ENCODE measurements at places on chromosomes 7 and 10. TPM values are rescaled to one million over a fixed set of nuclear protein-coding genes. Genes with fewer than 3 reads are reported as not detected.

- no peaks in the 10 kb centered on the region for H3K4me1 ChIP-seq
- no peak overlapping the region for H3K27ac ChIP-seq
- DNase-seq: no peak
- H3K36me3 ChIP-seq: no peaks in the 10 kb centered on the region
- H3K4me3 ChIP-seq: no peak overlapping the region
These were observed 449.9 kb upstream of the ANKRD30A start for GRCh38 chr10:36675458-36675880.

GRCh38 chr7:32658467-32658869 lies 163.2 kb downstream of the AVL9 start:
- no peaks in the 10 kb centered on the region for H3K4me1 ChIP-seq
- H3K27ac ChIP-seq: no peak overlapping the region
- no peaks in the 10 kb centered on the region for H3K36me3 ChIP-seq
- no peak for DNase-seq

DNA sequence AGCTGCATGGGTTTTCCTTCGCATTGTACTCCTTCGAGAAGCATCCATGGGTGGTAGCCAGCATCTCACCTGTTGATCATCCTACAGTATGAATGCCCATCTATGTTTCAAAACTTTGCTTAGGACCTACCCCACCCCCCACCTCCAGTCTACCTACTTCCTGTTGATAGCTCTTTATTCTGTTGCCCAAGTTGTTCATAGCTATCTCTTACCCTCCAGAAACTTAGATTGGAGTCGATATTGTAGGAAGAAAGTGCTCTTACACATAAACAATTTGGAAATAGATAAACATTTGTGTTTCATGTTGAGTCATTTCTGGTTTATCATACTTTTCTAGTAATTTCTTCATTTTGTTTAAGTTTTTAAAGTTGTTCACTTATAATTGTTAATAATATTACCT lies 90.1 kb downstream of the FAS start:
- no peaks in the 10 kb centered on the region for H3K27me3 ChIP-seq
- peaks cover 34% of the 10 kb centered on the region for H3K4me1 ChIP-seq
- H3K4me3 ChIP-seq: no peak overlapping the region
- DNase-seq: no peak
- H3K36me3 ChIP-seq: no peaks in the 10 kb centered on the region

GRCh38 chr7:148753224-148753623 lies 54.5 kb downstream of the CUL1 start:
- peaks cover 43% of the 10 kb centered on the region for H3K36me3 ChIP-seq
- H3K27me3 ChIP-seq: no peaks in the 10 kb centered on the region
- no peak overlapping the region for H3K27ac ChIP-seq
- H3K4me1 ChIP-seq: peaks cover 10% of the 10 kb centered on the region
- no peak for DNase-seq
- no peak overlapping the region for H3K4me3 ChIP-seq

DNA sequence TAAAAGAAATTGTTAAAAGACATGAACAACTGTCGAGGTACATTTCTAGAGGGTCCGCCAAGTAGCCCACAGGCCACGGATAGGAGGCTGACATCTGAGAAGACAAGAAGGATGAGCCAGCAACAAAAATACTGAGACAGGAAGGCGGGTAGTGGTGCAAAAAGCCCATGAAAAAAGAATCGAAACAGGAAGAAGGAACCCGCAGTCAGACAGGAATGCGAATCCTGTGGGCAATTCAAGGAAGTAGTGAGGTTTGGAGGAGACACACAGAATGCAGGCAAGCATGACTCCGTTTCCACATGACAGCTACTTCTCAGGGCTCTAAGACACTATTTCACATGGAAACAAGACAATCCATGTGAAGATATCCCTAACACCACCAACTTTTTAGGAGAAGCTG lies 125.2 kb downstream of the DOCK4 start:
- H3K4me1 ChIP-seq: peaks cover 16% of the 10 kb centered on the region
- no peak for DNase-seq
- H3K27ac ChIP-seq: no peak overlapping the region
- no peak overlapping the region for H3K4me3 ChIP-seq
- H3K27me3 ChIP-seq: peaks cover 31% of the 10 kb centered on the region

The SOSTDC1 gene
- not detected for total RNA-seq

The PROSER2 gene
- 0.23 TPM for total RNA-seq
